Activated CD4-positive, alpha-beta T cell treated with anti-CD3 and anti-CD28 coated beads, Interleukin-2, amount 50 U/mL, for 1 hour (primary cell): ENCODE measurements at places on chromosomes 16 and 17.

- DNase-seq = no peak
Measured at GRCh38 chr17:43405861-43406260, 7.1 kb downstream of the ARL4D start.

DNA sequence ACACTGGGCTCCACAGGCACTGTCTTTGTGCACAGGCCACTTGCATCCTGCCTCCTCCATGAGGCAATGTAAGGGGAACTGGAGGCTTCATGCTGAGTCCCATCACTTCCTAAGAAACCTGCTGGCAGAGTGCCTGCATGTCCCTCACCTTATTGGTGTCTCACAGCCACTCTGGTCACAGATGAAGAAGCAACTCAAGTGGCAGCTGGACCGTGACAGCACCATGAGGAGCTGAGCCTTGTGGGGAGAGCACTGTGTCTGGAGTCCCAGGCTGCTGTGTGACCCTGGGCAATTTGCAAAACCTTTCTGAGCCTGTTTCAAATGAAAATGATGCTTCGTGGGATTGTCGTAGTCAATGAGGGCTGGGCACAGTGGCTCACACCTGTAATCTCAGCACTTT lies 19.5 kb downstream of the ANKRD40 start:
- DNase-seq = no peak

- DNase-seq = no peak
Measured at GRCh38 chr17:1072551-1072961, 75.6 kb downstream of the TIMM22 start.

DNA sequence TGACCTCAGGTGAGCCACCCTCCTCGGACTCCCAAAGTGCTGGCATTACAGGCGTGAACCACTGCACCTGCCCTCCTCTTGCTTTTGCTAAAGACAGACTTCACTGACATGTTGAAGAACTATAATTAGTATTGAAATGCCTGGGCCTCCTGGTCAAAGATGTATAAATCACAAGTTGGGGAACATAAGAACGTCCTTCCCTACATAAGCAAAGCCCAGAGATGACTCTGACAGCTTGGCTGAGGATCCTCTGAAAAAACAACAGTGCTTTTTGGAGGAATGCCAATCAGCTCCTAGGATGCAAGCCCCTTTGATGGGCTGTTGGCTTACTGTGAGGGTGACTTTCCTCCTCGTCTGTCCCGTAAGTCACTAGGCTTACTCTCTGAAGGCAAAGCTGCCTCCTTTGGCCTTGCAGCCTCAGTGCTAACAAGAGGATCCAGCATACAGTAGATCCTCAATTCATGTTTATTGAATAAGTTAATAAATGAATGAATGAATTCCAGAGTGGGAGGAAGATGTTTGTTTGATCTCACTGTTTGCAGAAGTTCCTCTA lies 6.3 kb downstream of the APOH start:
- DNase-seq = no peak

GRCh38 chr17:29059281-29059680 lies 16.3 kb downstream of the PIPOX start:
- DNase-seq = no peak

- no peak for DNase-seq
Measured at GRCh38 chr16:61547626-61548025, 488.6 kb downstream of the CDH8 start.

DNA sequence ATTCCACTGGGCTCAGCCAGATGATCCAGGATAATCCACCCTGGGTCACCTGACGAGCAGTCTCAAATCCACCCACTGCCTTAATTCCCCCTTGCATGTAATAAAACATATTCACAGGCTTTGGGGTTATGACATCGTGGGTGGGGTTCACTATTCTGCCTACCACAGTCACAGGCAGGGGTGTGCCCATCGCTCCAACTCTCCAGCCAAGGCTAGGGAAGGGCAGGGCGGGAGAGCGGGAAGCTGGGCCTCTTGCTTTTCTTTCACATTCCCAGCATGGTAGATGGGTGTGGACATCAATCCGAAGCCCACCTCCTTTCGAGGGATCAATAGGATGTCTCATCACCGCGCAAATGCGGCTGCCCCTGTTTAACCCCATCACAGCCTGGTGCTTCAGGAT lies 12.7 kb upstream of the CD300LD start:
- no peak for DNase-seq

GRCh38 chr16:75097941-75098901 lies 18.4 kb downstream of the LDHD start:
- peak; percentile 66 for DNase-seq

DNA sequence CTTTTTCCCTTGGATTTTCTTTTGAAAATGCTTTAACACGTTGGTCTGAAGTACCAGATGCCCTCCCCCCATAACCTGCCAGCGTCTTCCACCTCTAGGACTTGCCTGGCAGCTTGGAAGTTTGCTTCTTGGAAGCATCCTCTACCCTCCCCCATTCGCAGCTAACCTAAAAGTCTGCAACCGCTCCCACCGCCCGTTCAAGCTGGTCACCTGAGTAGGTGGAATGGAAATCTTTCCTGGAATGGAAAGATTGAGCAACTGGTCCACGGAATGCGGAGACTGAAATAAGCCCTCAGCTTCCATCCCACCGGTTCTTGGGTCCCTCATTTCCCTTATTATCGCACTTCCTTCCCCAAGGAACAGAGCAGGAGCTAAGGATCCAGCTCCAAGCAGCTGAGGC lies 31.4 kb downstream of the HS3ST3B1 start:
- DNase-seq = no peak
